ENCODE measurements at places on chromosomes 16 and 17.

DNA sequence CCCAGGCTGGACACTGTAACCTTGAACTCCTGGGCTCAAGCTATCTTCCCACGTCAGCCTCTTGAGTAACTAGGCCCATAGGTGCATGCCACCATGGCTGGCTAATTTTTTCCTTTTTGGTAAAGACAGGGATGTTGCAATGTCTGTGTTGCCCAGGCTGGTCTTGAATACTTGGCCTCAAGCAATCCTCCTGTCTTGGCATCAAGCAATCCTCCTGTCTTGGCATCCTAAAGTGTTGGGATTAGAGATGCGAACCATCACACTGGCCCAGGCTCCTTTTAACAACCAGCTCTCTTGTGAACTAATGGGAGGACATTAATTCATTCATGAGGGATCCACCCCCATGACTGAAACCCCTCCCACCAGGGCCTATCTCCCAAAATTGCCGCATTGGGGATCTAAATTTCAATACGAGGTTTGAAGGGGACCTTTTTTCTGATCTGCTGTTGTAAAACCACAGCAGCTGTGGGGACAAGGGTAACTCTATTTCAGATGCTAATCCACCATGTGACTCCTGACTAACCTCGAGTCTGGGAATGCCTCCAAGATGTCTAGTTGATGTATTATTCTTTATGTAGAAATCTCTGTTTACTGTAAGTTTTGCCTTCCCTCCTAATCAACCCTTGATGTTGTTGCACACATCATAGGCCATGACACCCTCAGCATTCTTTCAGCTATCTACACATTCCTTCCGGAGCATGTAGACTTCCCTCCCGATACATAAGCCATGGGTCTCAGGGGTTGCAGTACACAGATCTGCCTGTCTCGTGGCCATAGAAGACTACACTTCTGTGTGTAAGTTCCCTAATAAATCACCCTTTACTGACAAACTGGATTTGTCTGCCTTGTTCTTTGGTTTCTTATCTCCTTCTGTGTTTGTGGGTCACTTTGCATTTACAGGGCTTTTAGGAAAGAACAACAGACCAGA lies 37.6 kb downstream of the RNF112 start:
- DNase-seq: no peak

DNA sequence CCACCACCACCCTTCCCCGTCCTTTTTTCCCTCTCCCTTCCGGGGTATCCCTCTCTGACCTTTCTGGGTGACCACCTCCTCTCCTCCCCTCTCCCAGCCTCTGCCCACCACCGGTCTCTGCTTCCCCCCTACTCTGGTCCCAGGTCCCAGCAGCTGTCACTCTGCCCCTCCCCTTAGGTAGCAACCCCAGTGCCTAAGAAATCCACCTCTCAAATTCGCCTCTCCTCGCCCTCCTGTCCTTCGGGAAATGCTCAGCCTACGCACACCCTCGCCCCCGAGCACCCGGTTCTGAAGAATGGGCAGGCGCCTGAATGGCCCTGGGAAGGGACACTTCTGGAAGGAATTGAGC lies 775 bp upstream of the SP6 start:
- no peak for DNase-seq

GRCh38 chr17:79659376-79659775 lies 48.5 kb upstream of the RBFOX3 start:
- DNase-seq: no peak

DNA sequence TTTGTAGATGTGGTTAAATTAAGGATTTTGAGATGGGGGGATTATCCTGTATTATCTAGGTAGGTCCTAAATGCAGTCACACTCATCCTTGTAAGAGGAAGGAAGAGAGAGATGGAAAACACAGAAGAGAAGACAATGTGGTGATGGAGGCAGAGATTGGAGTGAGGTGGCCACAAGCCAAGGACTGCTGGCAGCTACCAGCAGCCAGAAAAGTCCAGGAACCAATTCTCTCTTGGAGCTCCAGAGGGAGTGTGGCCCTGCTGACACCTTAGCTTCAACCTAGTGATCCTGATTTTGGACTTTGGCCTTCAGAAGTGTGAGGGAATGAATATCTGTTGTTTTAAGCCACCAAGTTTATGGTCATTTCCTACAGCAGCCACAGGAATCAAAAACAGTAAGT lies 18.0 kb downstream of the MAPT start:
- no peak for DNase-seq

- no peak for DNase-seq
Observed at GRCh38 chr17:3551189-3551588, 6.4 kb downstream of the TRPV3 start.

- DNase-seq: peak; percentile 87
Observed at GRCh38 chr16:30896889-30897733, 697 bp downstream of the CTF1 start.

- DNase-seq: peak; percentile 69
Observed at GRCh38 chr17:9291912-9292560, 270.7 kb downstream of the NTN1 start.

DNA sequence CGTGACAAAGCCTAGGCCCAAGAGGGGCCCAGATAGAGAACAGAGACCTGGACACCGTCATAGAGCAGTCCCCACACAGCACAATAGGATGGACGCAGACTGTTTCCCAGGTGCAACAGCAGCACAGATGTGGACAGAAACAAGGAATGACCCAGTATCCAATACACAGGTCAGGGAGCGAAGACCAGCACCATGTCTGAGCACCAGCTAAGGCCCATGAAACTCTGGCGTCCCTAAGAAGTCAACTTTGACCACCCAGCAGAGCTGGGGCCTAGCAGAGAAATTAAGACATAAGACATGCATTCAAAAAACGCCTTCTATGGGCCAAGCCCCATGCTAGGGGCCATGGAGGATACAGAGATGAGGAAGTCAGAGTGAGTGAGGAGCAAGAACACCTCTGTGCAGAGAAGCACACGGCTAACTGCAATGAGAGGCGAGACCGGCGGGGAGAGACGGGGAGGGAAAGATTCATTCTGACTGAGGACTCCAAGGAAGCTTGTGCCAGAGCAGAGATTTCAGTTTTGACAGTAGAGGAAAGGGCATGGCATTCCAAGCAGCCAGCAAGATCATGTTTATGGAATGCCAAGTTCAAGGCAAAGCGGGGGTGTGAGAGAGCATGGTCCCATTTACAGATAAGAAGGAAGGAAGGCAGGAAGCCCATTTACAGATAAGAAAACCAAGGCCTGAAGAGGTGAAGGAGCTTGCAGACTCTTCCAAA lies 50.8 kb downstream of the PITPNM3 start:
- no peak for DNase-seq

GRCh38 chr16:19520861-19521331 lies 1.0 kb downstream of the GDE1 start:
- peak; percentile 39 for DNase-seq

DNA sequence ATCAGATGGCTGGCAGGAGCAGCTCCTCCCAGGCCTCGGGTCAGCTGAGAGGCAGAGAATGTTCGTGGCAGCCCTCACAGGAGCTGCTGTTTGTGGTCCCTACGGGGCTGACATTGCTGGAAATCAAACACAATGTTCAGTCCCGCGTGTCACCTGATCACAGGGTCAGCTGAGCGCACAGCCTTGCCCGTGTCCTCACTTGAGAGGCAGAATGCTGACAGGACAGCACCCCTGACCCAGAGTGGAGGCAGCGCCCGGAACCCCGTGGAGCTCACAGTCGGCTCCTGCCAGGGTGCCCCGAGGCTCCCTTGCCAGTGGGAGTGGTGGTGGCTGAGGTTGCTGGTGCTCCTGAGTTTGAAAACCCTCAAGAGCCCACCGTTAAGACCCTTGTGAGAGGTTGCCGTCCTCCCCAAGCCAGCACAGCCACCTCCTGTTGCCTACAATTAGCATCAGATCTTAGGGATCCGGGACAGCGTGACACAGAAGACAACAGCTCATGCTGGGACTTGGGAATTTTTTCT lies 3.6 kb upstream of the CHMP6 start:
- no peak for DNase-seq

DNA sequence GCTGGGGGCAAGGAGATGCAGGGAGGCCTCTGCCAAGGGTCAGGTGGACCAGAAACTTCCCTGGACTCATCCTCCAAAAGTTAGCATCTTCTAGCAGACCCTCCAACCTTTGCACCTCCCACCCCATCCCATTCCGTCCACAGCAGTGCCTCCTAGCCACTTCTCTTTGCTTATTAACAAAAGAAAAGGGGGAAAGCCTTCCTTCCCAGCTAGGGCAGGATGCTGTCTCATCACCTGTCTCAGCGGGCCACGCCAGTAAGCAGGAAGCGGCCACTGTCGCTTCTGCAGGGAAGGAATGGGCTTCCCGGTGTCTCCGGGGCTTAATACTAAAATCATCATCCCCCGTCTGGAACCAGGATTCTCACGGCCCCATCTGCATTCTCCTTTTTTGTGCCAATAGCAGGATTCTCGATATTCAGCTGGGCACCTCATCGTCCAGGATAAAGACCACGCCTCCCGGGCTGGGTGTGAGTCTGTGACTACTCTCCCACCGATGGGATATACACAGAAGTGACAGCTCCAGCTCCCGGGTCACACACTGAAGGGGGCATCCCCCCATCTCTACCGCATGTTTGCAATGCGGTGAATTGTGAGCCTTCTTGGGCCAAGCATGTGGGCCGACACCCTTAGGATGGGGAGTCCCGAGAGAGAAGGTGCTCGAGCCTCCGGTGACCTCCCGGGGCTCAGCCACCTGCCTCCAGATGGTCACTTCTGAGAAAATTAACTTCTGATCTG lies 15.5 kb upstream of the RBFOX3 start:
- DNase-seq: peak; percentile 14

DNA sequence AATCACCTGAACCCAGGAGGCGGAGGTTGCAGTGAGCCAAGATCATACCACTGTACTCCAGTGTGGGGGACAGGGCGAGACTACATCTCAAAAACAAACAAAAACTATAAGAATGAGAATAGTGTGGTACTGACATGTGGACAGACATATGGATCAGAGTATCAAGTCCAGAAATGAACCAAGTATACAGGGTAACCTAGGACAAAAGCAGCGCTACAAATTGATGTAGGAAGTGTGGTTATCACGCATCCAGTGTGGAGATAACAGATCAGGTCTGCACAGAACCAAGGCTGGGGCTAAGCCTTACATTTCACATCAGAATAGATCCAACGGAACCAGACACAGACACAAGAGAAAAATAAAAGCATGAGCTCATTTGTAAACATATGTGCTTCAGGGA lies 23.0 kb upstream of the C16orf95 start:
- DNase-seq: no peak

DNA sequence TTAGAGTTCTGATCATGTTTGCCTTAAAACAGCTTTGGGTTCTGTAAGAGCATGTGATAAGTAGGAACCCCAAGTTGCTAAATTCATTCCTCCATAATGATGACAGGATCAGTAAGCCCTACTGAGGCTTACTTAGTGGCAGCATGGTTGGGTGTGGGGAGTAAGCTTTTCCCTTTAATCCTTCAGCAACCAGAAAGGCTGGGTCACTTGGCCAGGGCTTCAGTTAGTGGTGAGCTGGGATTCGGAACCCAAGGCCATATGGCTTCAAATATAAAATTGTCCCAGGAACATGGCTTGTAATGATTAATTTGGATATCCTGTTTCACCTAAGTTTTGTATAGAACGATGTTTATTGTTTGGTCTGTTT lies 850 bp downstream of the GINS3 start:
- no peak for DNase-seq

DNA sequence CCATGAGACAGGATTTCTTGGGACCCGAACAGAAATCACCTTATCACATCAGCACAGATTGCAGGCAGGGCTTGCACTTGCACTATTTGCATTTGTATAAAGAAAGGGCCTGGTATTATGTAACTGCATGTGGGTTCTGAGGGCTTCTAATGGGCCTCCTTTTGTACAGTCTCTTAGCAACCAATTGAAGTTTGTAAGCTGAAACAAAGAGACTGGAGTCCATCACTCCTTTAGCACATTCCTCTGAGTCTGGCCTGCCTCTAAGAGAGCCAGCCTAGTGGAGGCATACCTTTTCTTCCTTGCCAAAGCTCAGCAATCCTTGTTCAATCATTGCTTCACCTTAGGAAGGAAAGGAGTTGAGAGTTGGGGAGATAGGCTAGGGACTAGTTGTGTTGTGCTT lies 387.1 kb downstream of the XYLT1 start:
- DNase-seq: no peak

- no peak for DNase-seq
Observed at GRCh38 chr17:1898332-1898731, 68.5 kb downstream of the RPA1 start.

DNA sequence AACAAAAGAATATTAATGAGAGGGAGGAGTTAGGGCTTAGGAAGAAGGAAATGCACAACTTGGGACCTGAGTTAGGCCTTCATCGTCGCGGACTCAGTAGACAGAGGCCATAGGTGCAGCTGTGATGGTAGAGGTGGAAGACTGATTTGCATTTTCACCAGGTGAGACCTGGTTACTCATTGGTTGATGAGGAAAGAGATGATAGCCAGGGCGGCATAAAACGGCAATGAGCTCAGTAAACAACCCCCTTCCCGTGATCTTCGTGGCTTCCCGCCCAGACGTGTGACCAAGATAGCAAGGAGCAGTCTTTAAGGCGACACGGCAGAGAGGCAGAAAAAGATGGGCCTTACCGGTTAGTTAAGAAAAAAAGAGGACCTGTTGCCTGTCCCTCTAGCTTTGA lies at the start of gene TMC5:
TSS of gene TMC5 (plus strand) at position 244 of the 400 bp plus-strand sequence. CDS start 22,156 bp downstream, outside the sequence.
- no peak for DNase-seq

DNA sequence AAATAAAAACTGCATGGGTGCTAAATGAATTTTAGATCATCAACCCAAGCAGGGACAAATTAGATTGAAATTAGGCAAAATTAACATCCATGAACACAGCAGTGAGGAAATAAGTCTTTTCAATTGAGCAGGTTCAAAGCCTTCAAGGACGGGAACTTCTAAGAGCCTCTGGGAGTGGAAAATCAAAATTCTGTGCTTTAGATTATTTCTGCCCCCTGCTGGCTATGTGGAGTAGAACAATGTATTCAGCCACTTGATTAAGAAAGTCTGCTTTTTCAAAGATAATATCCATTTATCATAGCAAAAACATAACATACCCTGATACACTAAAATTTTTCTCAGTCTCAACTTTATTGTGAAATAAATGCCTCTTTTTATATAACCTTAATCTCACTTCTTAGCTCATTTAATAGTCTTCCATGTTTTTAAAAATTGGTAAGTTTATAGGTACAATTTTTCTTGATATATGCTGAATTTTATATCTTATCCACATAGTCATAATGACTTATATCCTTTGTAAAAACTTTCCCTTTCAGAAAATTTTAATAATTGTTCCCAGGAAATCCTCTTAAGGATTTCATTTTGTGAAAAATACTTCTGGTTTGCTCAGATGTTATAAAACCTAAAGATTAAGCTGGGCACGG lies 28.1 kb upstream of the NOL11 start:
- DNase-seq: peak; percentile 56

DNA sequence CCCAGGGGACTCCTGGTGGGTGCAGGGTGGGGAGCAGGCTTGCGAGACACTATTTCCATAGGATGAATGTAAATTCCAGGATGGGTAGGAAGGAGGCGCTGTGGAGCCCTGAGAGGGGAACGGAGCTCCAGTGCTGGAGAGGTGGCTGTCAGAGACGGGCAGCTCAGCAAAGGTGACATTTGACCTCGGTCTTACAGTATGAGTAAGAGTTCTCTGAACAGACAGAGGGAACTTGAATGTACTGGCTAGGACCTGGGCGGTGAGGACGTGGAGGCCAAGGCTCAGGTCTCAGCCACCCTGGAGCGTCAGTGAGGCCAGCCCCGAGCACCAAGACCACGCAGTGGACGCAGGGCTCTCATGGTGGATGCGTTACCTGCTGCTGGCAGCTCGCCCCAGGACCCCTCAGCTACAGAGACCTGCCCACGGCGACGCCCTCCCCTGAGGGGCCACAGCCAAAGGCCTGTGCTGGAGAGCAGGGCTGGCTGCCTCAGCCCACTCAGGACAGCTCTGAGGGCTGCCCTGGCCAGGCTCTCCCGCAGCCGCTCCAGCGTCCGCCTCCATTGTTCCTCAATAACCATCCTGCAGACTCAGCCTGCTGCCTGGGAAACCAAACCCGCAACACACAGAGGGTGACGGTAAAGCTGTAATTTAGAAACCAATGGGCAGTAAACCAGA lies 65.9 kb upstream of the TNRC6C start:
- no peak for DNase-seq

Measured in stimulated activated CD8-positive, alpha-beta memory T cell treated with anti-CD3 and anti-CD28 coated beads, Interleukin-4, amount 100 ng/mL, for 48 hours (primary cell).